ENCODE measurements at places on chromosomes 1 and 21.

DNA sequence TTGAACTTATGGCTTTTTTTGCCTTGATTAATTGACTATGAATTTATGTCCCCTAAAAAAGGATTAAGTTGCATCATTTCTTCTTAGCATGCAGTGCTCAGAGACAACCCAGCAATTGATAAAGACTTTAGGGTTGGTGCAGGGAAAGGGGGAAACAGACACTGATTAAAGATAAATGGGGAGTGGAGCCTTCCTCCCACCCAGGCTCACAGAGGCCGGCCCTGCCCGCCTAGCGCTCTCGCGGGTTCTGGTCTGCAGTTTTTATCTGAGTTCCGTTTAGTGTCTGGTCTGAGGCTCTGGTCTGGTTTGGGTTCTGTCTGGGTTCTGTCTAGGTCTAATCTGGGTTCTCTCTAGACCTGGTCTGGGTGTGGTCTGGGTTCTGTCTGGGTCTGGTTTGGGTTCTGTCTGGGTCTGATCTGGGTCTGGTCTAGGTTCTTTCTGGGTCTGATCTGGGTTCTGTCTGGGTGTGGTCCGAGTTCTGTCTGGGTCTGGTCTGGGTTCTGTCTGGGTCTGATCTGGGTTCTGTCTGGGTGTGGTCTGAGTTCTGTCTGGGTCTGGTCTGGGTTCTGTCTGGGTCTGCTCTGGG lies 48.1 kb downstream of the ABCG1 start:
- no peak for DNase-seq

GRCh38 chr21:31880816-31881215 lies 8.0 kb downstream of the HUNK start:
- peak; percentile 16 for DNase-seq

GRCh38 chr1:40817791-40818263 lies 34.2 kb downstream of the KCNQ4 start:
- no peak for DNase-seq

GRCh38 chr1:41348394-41348793 lies 12.8 kb upstream of the FOXO6 start:
- no peak for DNase-seq

DNA sequence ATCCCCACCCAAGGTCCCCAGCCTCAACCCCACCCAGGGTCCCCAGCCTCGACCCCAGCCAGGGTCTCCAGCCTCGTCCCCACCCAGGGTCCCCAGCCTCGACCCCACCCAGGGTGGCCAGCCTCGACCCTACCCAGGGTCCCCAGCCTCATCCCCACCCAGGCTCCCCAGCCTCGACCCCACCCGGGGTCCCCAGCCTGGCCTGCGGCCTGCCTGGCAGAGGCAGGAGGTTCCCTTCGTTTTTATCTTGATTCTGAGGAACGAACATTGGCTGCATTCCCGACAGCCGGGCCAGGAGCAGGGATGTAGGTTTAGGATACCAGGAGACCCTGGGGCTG lies 3.4 kb upstream of the PDE9A start:
- DNase-seq = no peak

GRCh38 chr1:154265586-154265985 lies 6.8 kb upstream of the HAX1 start:
- DNase-seq = no peak

- DNase-seq = no peak
Observed at GRCh38 chr1:36665478-36666080, 182.9 kb upstream of the CSF3R start.

DNA sequence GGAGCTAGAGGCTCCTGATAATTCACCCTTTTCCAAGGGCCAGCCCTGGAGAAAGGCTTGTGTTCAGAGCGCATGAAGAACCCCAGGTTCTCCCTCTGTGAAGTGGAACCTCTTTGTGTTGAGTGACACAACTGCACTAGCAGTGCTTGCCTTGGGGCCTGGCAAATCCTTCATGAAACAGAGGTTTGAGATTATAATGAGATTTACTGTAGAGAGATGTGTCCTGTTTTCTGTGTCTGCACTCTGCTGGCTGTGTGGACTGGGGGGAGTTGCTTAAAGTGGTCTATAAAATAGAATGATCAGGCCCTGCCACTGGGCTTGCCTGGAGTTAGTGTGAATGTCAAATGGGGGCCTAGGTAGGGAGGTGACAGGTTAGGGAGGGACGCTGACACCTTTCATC lies 11.5 kb upstream of the TNFRSF1B start:
- no peak for DNase-seq

DNA sequence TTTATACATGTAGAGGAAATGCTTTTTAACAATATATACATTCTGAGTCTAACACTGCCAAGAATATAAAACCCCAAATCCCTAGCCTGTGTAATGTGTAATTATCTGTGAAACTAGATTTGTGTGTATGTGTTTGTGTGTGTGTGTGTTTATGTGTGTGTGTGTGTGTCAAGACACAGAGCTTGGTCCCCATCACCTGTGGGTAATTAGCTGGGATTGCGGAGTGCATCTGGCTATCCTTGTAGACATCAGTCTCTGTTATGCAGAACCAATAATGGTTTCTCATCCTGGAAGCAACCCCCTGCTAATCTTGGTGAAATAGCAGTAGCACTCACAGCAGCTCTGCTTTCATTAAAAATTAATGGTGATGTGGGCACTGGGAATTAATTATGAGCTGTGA lies 26.3 kb upstream of the ST6GALNAC3 start:
- DNase-seq = no peak

DNA sequence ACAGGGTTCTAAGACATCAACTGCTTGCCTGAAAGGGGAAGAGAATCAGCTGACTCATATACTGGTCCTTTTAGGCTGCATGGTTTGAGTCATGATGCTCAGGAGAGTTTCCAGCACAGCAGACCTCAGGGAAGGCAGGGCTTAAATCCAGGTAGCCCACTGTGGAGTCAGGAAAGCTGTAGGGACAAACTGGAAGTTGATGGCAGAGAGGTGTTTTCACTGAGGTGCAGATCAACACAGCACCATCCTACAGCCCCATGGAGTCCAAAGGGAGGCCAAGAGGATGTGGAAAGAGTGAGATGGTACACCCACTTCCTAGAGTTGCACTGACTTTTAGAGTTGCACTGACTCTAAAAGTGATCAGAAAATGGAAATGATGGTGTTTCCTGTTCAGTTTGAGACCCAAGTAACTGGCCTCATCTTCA lies 252.4 kb upstream of the DUSP10 start:
- no peak for DNase-seq
